ENCODE measurements at places on chromosomes 1 and 21.

GRCh38 chr21:44872323-44872648, 1.2 kb downstream of the PTTG1IP start:
- DNase-seq, result no peak

GRCh38 chr1:94532077-94532476, 9.5 kb downstream of the F3 start:
- no peak for DNase-seq

- no peak for DNase-seq
Measured at GRCh38 chr1:98870959-98871903, 133.4 kb downstream of the PLPPR5 start.

GRCh38 chr1:40241362-40241761, 6.4 kb upstream of the TMCO2 start:
- DNase-seq, result no peak

- no peak for DNase-seq
Measured at GRCh38 chr1:61313906-61314422, 231.6 kb downstream of the NFIA start.

DNA sequence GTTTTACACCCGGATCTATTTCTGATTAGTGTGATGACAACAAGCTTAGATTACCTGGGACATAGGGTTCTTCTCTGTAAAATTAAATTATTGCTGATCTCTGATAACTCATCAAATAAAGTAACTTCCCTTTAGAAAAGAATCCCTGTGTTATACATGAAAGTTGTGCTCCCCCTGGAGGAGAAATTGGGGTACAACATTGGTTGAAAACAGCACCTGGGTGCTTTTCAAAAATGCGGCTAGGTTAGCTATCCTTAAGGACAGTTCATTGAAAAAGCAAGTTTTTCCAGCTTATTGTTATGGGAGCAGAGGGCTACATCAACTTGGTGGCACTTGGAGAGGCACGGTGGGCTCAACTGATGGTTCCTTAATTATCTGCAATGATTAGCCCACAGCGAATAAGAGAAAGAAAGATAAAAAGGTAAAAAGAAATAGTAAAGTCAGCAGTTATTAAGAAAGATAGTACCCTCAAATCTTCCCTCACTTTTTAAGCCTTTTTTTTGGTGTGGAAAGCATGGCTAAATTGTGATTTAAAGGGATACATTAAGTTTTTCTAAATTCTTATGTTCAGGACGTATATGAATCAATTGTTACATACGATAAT, 97.8 kb downstream of the FMN2 start:
- no peak for DNase-seq

DNA sequence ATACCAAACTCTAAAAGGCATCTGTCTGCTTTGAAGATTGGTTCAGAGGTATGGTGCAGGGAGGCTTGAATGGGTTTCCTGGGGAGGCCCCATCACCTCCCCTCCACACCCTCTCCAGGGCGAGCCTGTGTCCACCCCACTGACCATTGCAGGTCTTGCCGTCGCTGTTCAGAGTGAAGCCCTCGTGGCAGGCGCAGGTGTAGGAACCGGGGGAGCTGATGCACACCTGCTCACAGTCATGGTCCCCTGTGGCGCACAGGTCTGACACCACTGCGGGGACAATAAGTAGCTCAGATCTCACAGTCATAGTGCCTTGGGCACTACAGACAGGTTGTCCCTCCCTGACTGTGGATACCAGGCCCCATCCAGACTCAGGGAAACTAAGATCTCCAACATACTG, 6.7 kb downstream of the MATN1 start:
- no peak for DNase-seq

GRCh38 chr1:119873135-119874015, 22.9 kb downstream of the ADAM30 start:
- no peak for DNase-seq

- no peak for DNase-seq
Measured at GRCh38 chr21:43657355-43658087, 1.8 kb downstream of the HSF2BP start.

DNA sequence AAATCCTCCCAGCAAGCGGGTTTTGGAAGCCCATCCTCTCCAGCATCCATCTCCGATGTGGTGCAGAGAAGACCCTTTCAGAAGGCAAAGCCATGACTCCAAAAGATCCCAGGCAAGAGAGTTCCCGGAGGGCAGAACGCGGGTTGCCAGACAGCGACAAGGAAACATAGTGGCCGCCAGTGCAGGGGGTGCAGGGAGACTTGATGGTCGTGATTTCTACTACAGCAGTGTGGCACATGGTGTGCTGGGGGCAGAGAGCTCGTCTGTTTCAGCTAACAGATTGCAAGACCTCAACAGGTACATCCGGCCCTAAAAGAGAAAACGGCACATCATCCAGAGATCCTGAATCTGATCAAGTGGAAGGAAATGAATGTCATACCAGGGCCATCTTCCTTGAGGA, 74.3 kb downstream of the HLCS start:
- DNase-seq, result no peak

DNA sequence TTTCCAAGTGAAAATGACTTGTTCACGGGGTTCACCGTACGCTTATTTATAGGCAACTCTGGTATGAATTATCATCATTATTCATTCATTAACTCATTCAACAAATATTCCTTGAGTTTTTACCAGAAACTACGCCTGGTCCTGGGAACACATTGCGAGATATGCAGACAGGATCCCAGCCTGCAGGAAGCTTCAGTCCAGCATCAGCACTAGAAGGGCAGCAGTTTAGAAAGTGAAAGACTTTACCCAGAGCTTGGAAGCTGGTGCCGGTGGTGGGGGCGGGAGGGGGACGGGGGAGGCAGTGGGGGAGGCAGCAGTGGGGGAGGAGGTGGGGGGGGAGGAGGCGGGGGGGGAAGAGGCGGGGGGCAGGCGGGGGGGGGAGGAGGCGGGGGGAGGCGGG, 55.9 kb downstream of the SETD4 start:
- no peak for DNase-seq

- no peak for DNase-seq
Measured at GRCh38 chr1:167122121-167122480, 28.2 kb downstream of the STYXL2 start.

GRCh38 chr1:100883963-100884362, 10.7 kb downstream of the EXTL2 start:
- no peak for DNase-seq

DNA sequence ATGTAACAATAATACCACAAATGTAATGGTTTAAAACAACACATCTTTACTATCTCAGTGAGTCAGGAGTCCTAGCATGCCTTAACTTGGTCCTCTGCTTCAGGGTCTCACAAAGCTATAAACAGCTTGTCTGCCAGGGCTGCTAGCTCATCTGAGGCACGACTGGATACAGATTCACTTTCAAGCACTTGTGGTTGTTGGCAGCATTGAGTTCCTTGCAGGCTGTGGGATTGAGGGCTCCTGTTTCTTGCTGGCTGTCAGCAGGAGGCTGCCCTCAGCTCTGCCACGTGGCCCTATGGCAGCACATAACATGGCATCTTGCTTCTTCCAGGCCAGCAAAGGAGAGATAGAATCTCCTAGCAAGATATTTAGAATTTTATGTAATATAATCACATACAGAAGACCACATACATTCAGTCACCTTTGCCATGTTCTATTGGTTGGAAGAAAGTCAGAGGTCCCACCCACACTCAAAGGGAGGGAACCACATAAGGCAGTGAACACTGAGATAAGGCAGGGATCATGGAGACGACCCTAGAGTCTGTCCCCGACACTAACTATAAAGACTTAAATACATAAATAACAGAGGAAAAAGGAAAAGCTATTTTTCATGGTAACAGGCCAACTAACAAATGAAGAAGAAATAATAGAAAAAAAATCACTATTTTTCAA, 18.9 kb upstream of the IPP start:
- no peak for DNase-seq

DNA sequence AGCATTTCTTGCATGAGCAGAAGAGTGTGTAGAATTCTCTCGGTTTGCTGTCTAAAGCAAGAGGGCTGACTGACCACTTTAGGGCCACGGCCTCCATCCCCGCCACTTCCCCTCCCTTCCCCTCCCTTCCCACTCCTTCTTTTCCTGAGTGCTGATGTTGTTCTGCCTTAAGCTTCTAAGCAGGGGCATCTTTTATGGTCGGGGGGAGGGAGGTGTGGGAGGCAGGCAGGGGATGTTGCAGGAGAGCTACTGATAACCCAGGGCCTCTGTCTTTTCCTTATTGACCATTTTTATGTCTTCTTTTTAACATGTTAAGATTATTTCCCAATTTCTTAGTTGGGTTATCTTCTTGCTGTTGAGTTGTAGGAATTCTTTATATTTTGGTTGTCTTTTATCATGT, 15.1 kb downstream of the USP25 start:
- DNase-seq, result no peak

DNA sequence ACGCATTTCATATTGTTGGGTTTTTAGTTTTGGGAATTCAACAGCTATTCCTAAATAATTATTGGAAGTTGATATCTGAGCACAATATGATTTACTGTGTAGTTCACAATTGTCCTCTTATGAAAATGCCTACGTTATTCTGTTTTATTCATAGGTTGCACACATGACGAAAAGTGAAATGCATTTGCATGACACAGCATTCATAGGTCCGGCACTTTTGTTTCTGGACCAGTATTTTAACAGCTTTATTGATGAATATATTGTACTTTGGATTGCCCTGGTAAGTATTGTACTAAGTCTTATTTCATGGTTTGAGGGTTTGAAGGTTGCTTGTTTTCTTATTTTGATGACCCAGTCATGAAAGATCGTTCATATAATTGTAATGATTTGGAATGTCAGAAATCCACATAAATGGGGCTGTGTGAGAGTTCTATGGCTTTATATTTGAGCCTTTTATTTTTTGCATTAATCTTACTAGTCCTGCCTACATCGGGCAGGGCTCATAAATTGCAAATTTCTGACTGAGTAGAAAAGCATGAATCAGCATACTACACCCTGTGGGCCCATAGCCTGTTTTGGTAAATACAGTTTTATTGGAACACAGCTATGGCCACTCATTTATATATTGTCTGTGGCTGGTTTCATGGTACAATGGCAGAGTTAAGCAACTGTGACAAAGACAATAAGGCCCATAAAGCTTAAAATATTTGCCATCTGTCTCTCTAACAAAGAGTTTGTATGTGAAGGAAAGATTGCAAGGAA, 17.0 kb downstream of the DENND2D start:
- no peak for DNase-seq

GRCh38 chr1:115275216-115275615, 62.8 kb downstream of the NGF start:
- no peak for DNase-seq

DNA sequence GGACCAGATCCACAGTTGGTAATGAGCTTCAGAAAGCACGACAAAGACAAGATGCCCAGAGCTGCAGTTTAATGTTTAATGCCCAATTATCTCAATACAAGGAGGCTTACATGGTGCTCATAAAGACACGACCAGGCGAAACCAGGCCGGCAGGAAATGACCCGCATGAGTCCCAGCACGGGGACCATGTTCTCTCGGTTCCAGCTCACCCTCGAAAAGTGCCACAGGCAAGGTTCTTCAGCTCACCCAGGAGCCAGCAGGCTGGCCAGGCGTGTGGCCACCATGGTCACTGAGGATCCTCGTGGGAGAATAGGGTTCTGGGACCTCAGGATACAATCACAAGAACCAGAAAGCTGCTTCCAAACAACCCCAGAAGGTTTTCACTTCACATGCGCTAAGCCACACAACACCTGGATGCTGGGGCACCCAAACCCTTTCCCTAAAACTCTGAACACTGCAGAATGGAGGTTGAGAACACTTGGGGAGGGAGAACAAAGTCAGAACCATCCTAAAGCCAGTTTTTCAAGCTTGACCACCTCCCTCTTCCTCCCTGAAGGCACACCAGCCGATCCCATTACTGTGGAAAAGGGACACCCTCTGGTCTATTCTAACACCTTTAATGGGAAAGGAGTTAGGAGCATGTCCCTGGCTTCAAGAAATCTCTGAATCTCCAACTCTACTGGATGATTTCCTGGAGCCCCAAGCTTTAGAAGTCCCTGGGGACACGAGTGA, 22.6 kb upstream of the ASAP3 start:
- no peak for DNase-seq

DNA sequence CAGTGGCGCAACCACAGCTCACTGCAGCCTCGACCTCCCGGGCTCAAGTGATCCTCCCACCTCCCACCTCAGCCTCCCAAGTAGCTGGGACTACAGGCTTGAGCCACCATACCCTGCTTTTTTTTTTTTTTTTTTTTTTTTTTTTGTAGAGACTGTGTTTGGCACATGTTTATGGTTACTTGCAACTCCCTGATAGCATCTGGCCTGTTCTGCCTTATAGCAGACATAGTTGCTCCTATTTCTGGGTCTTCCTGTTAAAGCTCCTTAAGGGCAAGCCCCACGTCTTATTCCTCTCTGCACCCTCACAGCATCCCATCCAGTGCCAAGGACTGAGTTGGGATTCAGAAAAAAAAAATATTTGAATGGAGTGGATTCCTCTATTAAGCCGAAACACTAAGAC, 17.1 kb upstream of the CNR2 start:
- no peak for DNase-seq

DNA sequence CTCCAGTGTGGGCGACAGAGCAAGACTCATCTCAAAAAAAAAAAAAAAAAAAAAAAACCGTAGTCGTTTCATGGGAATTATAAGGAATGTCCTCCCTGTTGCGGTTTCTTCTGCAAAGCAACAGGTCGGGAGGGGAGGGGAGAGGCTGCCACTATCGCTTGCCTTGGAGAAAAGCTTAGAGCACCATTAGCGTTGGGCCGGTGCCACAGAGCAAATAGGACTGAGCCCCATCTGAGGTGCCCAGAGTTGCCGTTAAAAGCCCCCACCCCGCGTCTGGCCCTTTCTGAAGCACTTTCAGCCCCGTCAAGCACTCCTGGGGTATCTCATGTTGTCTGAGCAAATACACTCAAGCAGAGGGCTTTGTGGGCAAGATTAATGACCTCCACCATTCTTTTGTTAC, 2.2 kb downstream of the RIPPLY3 start:
- no peak for DNase-seq

GRCh38 chr1:20682571-20683236, 21.5 kb upstream of the DDOST start:
- DNase-seq, result no peak

- no peak for DNase-seq
Measured at GRCh38 chr1:224411766-224412165, 22.8 kb downstream of the WDR26 start.

DNA sequence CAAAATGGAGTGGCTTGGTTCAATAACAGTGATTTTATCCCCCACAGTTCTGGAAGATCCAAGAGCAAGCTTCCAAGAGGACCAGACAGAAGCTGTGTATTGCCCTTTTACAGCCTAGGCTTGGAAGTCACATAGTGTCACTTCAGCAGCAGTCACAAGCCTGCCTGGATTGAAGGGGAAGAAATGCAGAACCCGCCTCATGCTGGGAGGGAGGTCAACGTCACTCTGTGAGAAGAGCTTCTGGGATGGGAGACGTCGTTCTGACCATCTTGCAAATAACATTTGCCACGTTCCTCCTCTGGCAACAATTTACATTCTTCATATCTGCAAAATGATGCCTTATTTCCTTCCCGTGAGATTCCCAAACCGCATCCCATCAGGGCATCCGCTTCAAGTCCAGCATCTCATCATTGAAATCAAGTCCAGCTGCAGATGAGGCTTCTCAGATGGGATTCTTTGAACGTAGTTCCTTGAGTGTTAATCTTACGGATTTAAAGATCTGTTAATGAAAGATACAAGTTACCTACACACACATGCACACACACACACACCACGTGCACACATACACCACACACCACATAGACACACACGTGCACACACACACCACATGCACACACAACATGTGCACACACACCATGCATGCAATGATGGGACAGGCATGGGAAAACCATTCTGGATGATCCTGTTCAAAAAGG, 23.9 kb upstream of the KIF1B start:
- no peak for DNase-seq

GRCh38 chr1:248858096-248858890, 592 bp downstream of the ZNF692 start:
- DNase-seq, result peak; percentile 88
